AG09309 (cell line): ENCODE measurements at places on chromosomes 3 and 15.

GRCh38 chr3:72161881-72162595 lies 377.1 kb upstream of the PROK2 start:
- no peak for DNase-seq

DNA sequence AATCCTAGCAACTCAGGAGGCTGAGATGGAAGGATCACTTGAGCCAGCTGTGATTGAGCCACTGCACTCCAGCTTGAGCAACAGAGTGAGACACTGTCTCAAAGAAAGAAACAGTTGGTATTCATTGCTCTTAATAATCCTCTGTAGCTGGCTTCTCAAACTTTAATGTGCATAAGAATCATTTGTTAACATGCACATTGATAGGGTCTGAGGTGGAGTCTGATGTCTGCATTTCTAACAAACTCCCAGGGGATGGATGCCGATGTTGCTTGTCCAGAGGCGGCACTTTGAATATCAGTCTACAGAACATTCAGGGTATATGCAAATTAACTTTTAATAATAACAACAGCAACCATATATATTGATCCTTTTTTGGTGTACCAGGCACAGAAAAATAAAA lies 39.9 kb downstream of the NKIRAS1 start:
- DNase-seq: no peak

GRCh38 chr3:39234651-39235050 lies 42.3 kb upstream of the XIRP1 start:
- DNase-seq: no peak

GRCh38 chr3:30548600-30548999 lies 57.8 kb upstream of the TGFBR2 start:
- no peak for DNase-seq

DNA sequence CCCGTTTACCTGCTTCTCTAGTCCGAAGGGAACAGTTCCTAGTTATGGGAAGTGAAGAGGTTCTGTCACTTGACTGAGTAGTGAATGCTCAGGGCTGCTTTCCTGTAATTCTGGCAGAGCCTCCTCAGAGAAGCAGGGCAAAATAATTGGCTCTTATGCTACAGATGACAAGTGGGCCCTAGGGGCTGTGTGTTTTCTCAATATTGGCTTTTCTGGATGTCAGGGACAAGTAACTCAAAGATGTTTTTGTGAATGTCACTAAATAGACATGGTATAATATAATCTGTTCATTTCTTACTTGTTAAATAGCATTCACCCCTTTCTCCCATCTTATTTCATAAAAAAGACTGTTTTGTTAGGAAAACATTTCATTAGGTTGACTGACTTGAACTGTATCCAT lies 40.1 kb downstream of the SGO1 start:
- no peak for DNase-seq

GRCh38 chr15:31360843-31361763 lies 34.5 kb downstream of the KLF13 start:
- no peak for DNase-seq

GRCh38 chr3:195596765-195597171 lies 13.0 kb upstream of the APOD start:
- DNase-seq: no peak

- DNase-seq: no peak
These were observed 55.2 kb upstream of the FRMD4B start for GRCh38 chr3:69441040-69441439.

- DNase-seq: no peak
These were observed 108.6 kb downstream of the MEX3B start for GRCh38 chr15:81937189-81937588.

- DNase-seq: no peak
These were observed 24.7 kb downstream of the MAP3K13 start for GRCh38 chr3:185387646-185388045.
